ENCODE measurements at places on chromosomes 6 and 20. TPM values are rescaled to one million over a fixed set of nuclear protein-coding genes. Genes with fewer than 3 reads are reported as not detected.

GRCh38 chr6:29907637-29908340 lies 34.5 kb upstream of the HLA-A start:
- no peaks in the 10 kb centered on the region for H3K27me3 ChIP-seq
- no peaks in the 10 kb centered on the region for H3K36me3 ChIP-seq
- H3K4me3 ChIP-seq = no peak overlapping the region

- H3K36me3 ChIP-seq = no peaks in the 10 kb centered on the region
- no peaks in the 10 kb centered on the region for H3K27me3 ChIP-seq
- no peak overlapping the region for H3K27ac ChIP-seq
- H3K4me1 ChIP-seq = peaks cover 32% of the 10 kb centered on the region
These were observed 49.0 kb downstream of the SSR1 start for GRCh38 chr6:7264041-7264440.

GRCh38 chr6:166029506-166029905 lies 138.1 kb downstream of the TBXT start:
- H3K27me3 ChIP-seq = no peaks in the 10 kb centered on the region
- no peak overlapping the region for H3K27ac ChIP-seq
- H3K4me3 ChIP-seq = no peak overlapping the region
- no peak for DNase-seq

DNA sequence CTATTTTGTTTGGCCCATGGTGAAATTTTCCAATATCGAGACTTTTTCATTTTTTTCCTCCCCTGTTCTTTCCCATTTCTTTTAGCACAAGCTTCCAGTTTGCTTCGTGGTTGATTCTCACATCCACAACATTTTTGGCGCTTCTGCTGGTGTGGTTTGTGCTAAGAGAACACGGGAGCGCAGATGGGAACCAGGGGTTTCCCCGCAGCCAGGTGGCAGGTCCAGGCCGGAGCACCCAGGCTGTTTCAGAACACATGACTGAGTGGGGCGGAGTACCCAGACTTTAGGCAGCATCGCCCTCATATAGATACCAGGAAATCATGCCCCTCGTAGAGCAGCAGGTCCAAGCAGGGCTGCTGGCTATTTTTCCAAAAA lies 58.0 kb downstream of the SYTL3 start:
- peaks cover 3% of the 10 kb centered on the region for H3K36me3 ChIP-seq
- peak overlapping the region; percentile 16 for H3K4me3 ChIP-seq
- H3K27me3 ChIP-seq = no peaks in the 10 kb centered on the region
- peaks cover 55% of the 10 kb centered on the region for H3K4me1 ChIP-seq
- DNase-seq = peak; percentile 69

- no peak overlapping the region for H3K4me3 ChIP-seq
- H3K27me3 ChIP-seq = no peaks in the 10 kb centered on the region
- DNase-seq = no peak
- H3K4me1 ChIP-seq = no peaks in the 10 kb centered on the region
- peaks cover 90% of the 10 kb centered on the region for H3K36me3 ChIP-seq
These were observed 38.0 kb downstream of the GCLC start for GRCh38 chr6:53506872-53507271.

GRCh38 chr20:49602345-49603208 lies 34.6 kb upstream of the PTGIS start:
- no peak for DNase-seq
- no peaks in the 10 kb centered on the region for H3K36me3 ChIP-seq
- no peaks in the 10 kb centered on the region for H3K27me3 ChIP-seq

- no peaks in the 10 kb centered on the region for H3K27me3 ChIP-seq
- no peaks in the 10 kb centered on the region for H3K36me3 ChIP-seq
- H3K27ac ChIP-seq = no peak overlapping the region
- DNase-seq = no peak
These were observed 152.6 kb downstream of the CDK19 start for GRCh38 chr6:110662490-110663211.

DNA sequence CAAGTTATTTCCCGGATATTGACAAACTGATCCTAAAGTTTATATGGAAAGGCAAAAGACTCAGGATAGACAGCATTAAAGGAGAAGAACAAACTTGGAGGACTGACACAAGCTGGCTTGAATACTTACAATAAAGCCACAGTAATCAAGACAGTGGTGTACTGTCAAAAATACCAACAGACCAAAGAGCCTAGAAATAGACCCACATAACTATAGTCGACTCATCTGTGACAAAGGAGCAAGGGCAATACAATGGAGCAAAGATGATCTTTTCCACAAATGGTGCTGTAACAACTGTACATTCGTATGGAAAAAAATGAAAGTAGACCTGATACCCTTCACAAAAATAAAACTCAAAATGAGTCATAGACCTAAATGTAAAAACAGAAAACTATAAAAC lies 46.0 kb downstream of the ABHD12 start:
- peaks cover 16% of the 10 kb centered on the region for H3K4me1 ChIP-seq
- no peaks in the 10 kb centered on the region for H3K27me3 ChIP-seq
- H3K4me3 ChIP-seq = no peak overlapping the region
- no peak overlapping the region for H3K27ac ChIP-seq

- no peaks in the 10 kb centered on the region for H3K36me3 ChIP-seq
- no peak overlapping the region for H3K27ac ChIP-seq
- no peaks in the 10 kb centered on the region for H3K4me1 ChIP-seq
- no peaks in the 10 kb centered on the region for H3K27me3 ChIP-seq
These were observed 296.2 kb downstream of the NRN1 start for GRCh38 chr6:5710516-5710915.

- no peak for DNase-seq
- no peaks in the 10 kb centered on the region for H3K36me3 ChIP-seq
- H3K27me3 ChIP-seq = no peaks in the 10 kb centered on the region
- H3K27ac ChIP-seq = no peak overlapping the region
- H3K4me3 ChIP-seq = no peak overlapping the region
These were observed 128.0 kb upstream of the NT5E start for GRCh38 chr6:85321906-85322305.

- H3K36me3 ChIP-seq = no peaks in the 10 kb centered on the region
- H3K4me1 ChIP-seq = no peaks in the 10 kb centered on the region
- H3K27ac ChIP-seq = no peak overlapping the region
- DNase-seq = no peak
- H3K27me3 ChIP-seq = no peaks in the 10 kb centered on the region
These were observed 548.2 kb upstream of the FLRT3 start for GRCh38 chr20:14885661-14886060.

- H3K36me3 ChIP-seq = no peaks in the 10 kb centered on the region
- H3K4me3 ChIP-seq = no peak overlapping the region
- no peak for DNase-seq
These were observed 449.4 kb upstream of the CHD6 start for GRCh38 chr20:42067596-42067995.

DNA sequence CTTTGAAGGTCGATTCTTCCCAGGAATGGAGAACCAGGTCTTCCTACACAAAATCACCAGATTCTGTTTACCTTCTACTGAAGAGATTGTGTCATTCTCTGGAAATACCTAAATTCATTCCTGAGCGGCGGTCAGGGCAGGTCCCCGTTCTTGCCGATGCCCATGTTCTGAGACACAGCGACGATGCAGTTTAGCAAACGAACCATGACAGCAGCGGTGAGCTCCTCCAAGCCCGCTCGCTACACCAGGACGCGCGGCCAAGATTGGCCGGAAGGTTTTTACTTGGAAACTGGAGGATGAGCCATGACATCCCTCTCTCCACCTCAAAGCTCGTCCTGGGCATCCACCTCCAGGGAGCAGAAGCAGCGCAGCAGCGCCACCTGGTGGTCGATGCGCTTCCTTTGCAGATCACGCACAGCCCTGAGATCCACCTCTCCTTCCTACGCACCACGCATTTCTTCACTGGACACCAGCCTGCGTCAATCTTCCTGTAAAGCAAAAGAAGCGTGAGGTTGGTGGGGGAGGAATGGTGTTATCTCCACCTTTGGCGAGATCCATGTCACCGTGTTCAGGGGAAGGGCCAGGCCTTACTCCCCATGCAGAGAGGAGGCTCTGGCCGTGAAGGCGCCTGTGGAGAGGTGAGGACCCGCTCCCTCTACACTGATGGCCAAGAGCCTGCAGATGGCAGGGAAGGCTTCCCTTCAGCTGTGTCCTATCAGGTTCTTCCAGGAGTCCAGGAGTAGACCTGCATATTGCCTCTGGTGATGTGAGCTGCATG lies 9.9 kb upstream of the HLA-B start:
- H3K4me3 ChIP-seq = peak overlapping the region; percentile 35
- H3K4me1 ChIP-seq = peaks cover 8% of the 10 kb centered on the region
- no peak overlapping the region for H3K27ac ChIP-seq
- DNase-seq = peak; percentile 96

DNA sequence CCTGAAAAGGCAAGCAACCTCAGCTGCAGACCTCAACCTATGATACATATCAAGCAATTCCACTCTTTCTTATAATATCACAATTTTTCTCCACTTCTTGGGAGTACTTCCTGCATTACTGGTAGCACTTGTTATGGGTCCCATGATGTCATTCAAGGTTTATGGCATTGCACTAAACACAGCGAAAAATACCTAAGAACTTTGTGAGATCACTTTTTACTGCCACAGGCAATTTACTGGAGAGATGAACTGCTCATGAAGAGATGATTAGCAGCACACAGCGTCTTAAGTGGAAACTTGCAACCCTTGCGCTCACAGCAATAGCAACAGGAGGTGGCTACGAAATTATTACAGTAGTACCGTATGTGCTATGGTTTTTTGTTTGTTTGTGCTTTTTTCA lies 19.3 kb upstream of the RIMS4 start:
- DNase-seq = no peak
- H3K4me1 ChIP-seq = no peaks in the 10 kb centered on the region
- no peak overlapping the region for H3K4me3 ChIP-seq
- no peak overlapping the region for H3K27ac ChIP-seq
- no peaks in the 10 kb centered on the region for H3K27me3 ChIP-seq
- H3K36me3 ChIP-seq = no peaks in the 10 kb centered on the region

GRCh38 chr20:9306521-9306920 lies 207.9 kb upstream of the LAMP5 start:
- H3K27ac ChIP-seq = no peak overlapping the region
- no peaks in the 10 kb centered on the region for H3K36me3 ChIP-seq
- H3K4me3 ChIP-seq = no peak overlapping the region
- H3K27me3 ChIP-seq = no peaks in the 10 kb centered on the region
- no peak for DNase-seq
- H3K4me1 ChIP-seq = peaks cover 6% of the 10 kb centered on the region

DNA sequence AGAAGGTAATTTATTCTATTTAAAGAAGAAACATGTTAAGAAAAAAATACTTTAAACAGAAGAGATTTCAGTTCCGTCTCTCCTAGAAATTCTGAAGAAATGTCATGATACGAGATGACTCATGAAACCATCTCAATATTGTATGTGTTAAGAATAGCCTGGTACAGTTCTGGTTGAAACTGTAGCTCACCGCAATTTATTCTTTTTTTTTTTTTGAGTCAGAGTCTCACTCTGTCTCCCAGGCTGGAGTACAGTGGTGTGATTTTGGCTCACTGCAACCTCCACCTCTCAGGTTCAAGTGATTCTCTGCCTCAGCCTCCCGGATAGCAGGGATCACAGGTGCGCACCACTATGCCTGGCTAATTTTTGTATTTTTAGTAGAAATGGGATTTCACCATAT lies 103.3 kb downstream of the ARHGAP18 start:
- no peak overlapping the region for H3K27ac ChIP-seq
- no peaks in the 10 kb centered on the region for H3K27me3 ChIP-seq
- H3K4me3 ChIP-seq = no peak overlapping the region

GRCh38 chr20:62938105-62938888 lies at the start of gene GID8:
GID8 (plus strand) TSS chr20:62938147; CDS start chr20:62941503, 3,356 bp downstream.
- no peaks in the 10 kb centered on the region for H3K27me3 ChIP-seq
- peak; percentile 79 for DNase-seq
- peak within 1 kb of the TSS; percentile 94 for H3K4me3 ChIP-seq
- H3K36me3 ChIP-seq = peaks cover 12% of the 10 kb centered on the region

GRCh38 chr20:31569163-31570020 lies 35.7 kb upstream of the ID1 start:
- H3K27me3 ChIP-seq = no peaks in the 10 kb centered on the region
- peaks cover 23% of the 10 kb centered on the region for H3K36me3 ChIP-seq
- H3K4me1 ChIP-seq = peaks cover 66% of the 10 kb centered on the region
- H3K27ac ChIP-seq = peak overlapping the region; percentile 95

MEP1A gene
- 0.43 TPM for total RNA-seq

BPIFB1 gene
- total RNA-seq = 58.9 TPM

PTCRA gene
- total RNA-seq = not detected

FAM83D gene
- total RNA-seq = 32.7 TPM

KHDC1L gene
- total RNA-seq = not detected

SEL1L2 gene
- not detected for total RNA-seq

STMND1 gene
- total RNA-seq = not detected

ANKS1A gene
- 31.6 TPM for total RNA-seq

SPTLC3 gene
- 33.9 TPM for total RNA-seq
